ENCODE measurements at places on chromosomes 7 and 10. TPM values are rescaled to one million over a fixed set of nuclear protein-coding genes. Genes with fewer than 3 reads are reported as not detected.

DNA sequence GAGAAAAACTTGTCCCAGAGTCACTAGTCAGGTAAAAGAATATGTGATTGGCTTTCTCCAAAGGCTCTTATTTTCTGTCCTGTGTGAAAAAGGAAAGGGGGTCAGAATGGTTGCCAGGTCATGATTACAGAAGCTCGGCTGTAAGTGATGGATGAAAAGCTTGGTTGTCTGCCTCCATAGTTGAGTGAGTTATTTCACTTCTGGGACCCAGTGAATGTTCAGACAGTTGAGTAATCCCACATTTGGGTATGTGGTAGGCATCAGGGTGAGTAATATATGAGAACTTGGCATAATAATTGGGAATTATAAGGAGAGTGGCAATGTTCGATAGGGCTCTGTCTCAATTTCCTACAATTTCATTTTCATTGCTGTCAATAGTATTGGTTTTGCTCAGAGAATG, 72.5 kb downstream of the BBS9 start:
- DNase-seq: no peak
- H3K4me3 ChIP-seq: no peak overlapping the region
- no peak overlapping the region for H3K27ac ChIP-seq
- H3K27me3 ChIP-seq: no peaks in the 10 kb centered on the region
- no peaks in the 10 kb centered on the region for H3K4me1 ChIP-seq
- H3K36me3 ChIP-seq: no peaks in the 10 kb centered on the region

DNA sequence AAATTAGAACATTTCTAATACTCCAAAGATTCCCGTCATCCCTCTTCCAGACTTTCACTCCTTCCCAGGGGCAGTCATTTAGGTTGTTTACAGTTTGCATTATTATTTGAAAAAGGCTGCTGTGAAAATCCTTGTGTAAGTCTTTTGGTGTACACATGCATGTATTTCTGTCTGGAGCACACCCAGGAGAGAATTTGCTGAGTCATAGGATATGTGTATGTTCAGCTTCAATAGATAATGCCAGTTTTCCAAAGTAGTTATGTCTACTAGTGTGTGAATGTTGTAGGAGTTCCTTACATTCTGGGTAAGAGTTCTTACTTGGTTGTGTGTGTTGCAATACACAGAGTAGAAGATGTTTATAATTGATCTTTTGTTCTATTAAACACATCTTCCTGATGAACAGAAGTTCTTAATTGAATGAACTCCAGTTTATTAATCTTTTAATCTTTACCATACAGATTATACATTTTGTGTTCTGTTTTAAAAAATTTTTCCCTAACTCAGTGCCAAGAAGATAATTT, 25.3 kb downstream of the CROT start:
- H3K27me3 ChIP-seq: no peaks in the 10 kb centered on the region
- peaks cover 9% of the 10 kb centered on the region for H3K4me1 ChIP-seq
- no peak for DNase-seq
- H3K27ac ChIP-seq: no peak overlapping the region
- no peak overlapping the region for H3K4me3 ChIP-seq
- peaks cover 11% of the 10 kb centered on the region for H3K36me3 ChIP-seq

DNA sequence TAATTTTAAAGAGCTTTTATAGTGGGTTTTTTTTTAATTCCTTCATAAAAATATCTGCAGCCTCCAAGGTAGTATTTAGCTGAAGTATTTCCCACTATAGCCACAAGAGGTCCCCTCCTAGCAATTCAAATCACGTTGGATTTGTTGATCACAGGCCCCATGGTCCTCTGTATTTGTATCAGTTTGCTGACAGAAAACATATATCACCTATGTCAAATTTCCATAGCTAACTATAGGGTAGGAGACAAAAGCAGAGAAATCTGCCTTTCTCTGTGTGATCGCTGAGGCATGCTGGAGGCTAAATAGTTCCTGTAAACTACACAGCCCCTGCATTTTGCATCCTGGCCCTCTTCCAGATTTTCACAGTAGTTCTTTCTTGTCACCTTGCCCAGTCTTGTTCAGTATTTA, 1.7 kb upstream of the CTNNA3 start:
- H3K27me3 ChIP-seq: peaks cover 41% of the 10 kb centered on the region
- no peak overlapping the region for H3K4me3 ChIP-seq
- no peak overlapping the region for H3K27ac ChIP-seq
- no peaks in the 10 kb centered on the region for H3K36me3 ChIP-seq
- DNase-seq: no peak
- peaks cover 8% of the 10 kb centered on the region for H3K4me1 ChIP-seq

Gene SNX10
- total RNA-seq: 54.9 TPM
